C1 segment of cervical spinal cord (tissue), 14 donors: ENCODE measurements at places on chromosomes 2 and 18.

- no peak for DNase-seq
These were observed 190.4 kb upstream of the STK17B start for GRCh38 chr2:196361606-196362326.

GRCh38 chr2:221896505-221897151 is 324.5 kb upstream of the EPHA4 start:
- DNase-seq = no peak

- no peak for DNase-seq
These were observed 400 bp downstream of the CCDC88A start for GRCh38 chr2:55419233-55419678.

DNA sequence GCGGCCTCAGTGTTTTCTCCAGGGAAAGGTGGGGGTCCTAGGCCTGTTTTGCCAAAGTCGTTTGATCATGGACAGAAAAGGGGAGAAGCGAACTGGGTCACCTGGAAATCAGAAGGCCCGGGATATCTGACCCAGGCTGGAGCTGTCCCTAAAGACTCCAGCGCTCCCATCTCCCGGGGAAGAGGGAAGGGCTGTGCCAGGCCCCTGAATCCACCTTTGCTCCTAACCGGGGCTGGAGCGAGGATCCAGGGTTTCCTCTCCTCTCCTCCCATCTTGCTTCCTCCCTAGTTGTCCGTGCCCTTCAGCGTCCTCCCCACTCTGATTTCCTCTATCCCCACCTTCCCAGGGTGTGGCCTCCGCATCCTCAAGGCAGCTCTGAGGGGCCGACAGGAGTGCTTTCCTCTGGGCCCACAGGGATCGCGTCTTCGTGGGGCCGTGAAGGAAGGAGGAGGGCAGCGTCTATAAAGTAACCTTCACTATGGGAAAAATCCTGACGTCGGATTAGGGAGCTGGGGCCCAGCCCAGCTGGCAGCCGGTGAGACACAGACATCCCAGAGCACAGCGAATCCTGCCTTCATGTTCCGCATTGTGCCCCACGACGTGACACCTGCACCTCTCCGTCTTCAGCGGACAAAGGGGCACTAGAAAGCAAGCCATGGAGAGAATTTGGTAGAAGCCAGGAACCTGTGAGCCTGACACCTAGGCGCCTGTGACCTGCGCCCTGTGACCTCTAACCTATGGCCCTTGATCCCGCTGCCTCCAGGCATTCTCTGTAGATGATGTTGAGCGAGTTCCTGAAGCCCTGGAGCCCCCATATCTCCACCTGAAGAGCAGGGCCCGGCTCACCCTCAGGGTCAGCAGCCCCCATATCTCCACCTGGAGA is 212.7 kb upstream of the SALL3 start:
- no peak for DNase-seq

- DNase-seq = no peak
These were observed at the start of gene CAVIN2 for GRCh38 chr2:191846515-191847476. TSS of gene CAVIN2 (minus strand) at chr2:191847088. CDS start at chr2:191846925, 163 bp downstream.

DNA sequence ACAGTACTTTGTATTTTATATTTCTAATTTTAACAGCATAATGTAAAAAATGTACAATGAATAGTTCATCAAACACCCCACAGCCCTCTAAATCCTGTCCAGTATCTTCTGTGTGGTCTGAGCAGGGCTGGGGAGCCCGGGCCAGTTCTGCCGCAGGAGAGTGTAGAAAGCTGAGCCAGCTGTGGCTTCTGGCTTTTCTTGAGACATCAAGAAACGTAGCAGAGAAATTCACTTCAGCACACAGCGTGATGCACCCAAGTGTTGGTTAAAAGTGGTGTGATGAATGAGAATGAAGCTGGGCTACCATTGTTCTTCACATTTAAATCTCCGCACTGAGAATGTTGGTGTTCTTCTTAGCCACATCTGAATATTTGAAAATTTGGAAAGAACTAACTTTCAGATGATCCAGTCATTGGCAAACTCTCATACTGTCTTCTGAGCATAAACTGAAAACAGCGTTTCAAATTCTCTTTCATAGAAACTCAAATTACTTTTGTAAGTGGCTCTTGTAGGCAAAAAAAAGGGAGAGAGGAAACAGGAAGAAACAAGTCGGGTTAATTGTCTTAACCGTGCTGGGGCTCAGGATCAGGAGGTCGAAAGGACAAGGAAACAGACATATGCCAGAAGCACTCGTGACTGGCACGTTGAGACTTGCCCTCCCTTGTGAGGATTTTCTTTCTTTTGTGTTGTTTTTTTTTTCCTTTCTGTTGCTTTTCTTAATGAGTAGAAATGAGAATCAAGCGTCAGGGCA is 23.4 kb upstream of the TMEM87B start:
- DNase-seq = no peak

DNA sequence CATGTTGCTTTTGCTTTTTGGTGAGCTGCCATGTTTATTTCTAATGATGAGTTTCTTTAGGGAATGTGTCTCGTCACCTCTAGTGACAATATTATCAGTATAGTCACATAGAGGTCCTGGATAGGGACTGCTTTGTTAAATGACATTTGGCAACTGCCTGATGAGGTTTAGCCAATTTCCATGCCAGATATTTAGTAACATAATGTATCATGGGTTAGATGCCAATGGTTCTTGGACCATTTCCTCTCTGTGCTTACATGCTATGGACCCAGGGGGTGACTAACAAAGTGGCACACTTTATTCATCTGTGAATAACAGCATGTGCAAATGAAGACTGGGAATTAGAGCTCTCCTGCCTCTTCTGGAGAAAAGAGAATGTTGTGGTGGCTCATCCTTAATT is 56.2 kb upstream of the RAB27B start:
- no peak for DNase-seq

DNA sequence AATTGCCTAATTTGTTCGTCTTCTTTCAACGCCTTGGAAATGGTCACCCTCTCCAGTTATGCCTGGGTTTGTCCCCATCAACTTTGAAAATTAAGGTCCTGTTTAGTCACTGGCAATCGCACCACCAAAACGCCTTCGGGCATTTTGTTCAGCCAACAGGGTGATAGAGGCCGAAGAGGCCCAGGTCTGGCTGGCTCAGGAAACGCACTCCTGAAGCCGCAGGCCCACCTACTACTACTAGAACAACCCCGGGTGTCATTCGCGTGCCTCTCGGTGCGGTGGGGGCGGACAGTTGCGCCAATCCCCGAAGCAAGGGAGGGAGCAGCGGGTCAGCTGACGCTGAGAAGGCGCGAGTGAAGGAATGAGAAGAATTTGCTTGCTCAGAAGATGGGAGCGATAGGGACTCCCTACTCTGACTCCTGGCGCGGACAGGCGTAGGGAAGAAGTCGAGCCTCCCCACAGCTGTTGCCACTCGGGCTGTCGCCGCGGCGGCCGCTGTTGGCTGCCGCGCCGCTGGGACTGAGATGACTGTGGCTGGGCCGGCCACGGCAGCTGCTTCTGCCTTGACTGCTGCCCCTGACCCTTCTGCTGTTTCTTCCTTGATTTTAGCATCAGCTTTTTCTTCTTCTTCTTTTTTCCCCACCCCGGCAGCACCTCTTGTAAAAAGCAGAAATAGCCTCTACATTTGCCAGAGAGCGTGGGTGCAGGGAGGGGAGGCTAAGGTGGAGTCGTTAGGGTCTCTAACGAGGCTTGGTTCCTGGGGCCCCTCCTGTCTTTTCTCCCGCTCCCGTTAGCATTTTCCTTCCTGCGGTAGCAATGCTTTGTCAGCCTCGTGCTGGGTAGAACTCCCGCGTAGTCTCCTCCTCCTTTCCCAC is 387.6 kb downstream of the FIGN start:
- DNase-seq = peak; percentile 14

- no peak for DNase-seq
These were observed 610.2 kb upstream of the SYT4 start for GRCh38 chr18:43887491-43887890.

- DNase-seq = no peak
These were observed 37.3 kb downstream of the RHBDD1 start for GRCh38 chr2:226873051-226873620.

- no peak for DNase-seq
These were observed 3.6 kb upstream of the RNF144A start for GRCh38 chr2:6913415-6914157.

- no peak for DNase-seq
These were observed 23.4 kb downstream of the CCNYL1 start for GRCh38 chr2:207734636-207735512.

DNA sequence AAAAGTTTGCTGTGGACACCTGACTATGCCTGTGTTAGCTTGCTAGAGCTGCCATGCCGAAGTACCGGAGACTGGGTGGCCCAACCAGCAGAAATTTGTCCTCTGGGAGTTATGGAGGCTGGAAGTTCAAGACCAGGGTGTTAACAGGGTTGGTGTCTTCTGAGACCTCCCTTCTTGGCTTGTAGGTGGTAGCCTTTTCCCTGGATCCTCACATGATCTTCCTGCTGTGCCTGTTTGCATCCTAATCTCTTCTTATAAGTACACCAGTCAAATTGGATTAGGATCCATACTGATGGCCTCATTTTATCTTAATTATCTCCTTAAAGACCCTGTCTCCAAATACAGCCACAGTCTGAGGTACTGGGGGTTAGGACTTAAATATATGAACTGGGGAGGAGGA is 845 bp downstream of the TMEM177 start:
- no peak for DNase-seq

- no peak for DNase-seq
These were observed 156.8 kb upstream of the UBE2E3 start for GRCh38 chr2:180823546-180824141.

- DNase-seq = no peak
These were observed 10.6 kb upstream of the PROC start for GRCh38 chr2:127407661-127408003.

DNA sequence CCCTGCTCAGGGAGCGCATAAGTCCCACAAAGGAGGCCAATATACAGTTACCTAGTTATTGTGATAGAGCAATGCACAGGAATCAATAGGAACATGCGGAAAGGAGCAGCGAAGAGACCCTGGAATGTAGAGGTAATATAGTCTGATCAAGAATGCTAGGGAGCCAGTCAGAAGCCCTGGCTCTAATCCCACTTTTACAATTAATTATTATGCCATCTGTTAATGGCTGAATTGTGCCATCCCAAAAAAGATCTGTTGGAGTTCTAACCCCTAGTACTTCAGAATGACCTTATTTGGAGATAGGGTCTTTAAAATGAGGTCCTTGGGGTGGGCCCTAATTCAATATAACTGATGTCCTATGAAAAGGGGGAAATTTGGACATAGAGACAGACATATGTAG is 7.7 kb upstream of the SPATS2L start:
- no peak for DNase-seq

GRCh38 chr2:180334514-180334913 is 327.4 kb upstream of the CWC22 start:
- no peak for DNase-seq

DNA sequence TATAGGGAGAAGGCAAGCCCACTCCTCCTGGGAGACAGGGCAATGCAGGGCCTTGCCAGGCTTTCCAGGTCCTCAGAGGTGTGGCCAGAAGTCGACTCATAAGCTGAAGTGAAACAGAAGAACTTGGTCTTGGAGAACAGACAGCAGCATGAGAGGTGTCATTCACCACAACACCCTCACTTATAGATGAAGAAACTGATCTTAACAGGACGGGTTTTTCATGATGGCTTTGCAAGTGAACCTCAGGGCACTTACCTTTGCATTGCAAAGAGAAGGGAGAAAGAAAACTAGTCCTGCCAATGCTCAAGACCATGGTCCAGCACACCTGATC is 198.8 kb downstream of the CYRIA start:
- no peak for DNase-seq

GRCh38 chr2:142825861-142826260 is 51.6 kb upstream of the KYNU start:
- no peak for DNase-seq

GRCh38 chr2:16729335-16729734 is 63.7 kb upstream of the CYRIA start:
- no peak for DNase-seq

- DNase-seq = no peak
These were observed 132.1 kb downstream of the TCF4 start for GRCh38 chr18:55455938-55456337.

GRCh38 chr18:75407468-75408437 is 19.8 kb downstream of the SMIM21 start:
- no peak for DNase-seq

DNA sequence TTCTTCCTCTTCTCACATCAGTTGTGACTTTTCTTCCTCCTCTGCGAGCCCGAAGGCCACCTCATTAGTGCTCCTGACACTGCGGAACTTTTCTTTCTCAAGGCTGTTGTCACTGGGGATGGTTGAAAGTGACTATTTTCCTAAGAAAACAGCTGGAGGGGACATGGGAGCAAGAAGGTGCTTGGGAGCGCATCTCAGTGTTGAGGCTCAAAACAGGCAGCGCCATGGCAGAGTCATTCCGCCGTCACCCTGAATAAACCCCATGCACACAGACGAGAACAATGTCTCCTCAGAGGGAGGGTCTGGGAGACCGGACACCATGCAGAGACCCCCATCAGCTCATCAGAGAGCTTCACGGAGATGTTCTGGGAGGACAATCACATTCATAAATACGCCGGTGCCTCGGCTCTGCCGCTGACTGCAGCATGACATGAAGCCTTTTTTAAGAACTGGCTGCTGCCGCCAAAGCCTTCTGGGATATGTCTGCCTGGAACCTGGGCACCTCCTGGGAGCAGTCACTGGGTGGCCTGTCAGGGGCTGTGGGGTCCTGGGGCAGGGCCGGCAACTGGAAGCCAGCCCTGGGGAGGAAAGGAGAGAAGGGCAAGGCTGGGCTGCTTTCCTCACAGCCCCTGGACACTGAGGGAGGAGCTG is 19.2 kb downstream of the ATOH8 start:
- DNase-seq = no peak

- peak; percentile 17 for DNase-seq
These were observed 33.2 kb upstream of the RMND5A start for GRCh38 chr2:86686905-86687304.

- peak; percentile 76 for DNase-seq
These were observed 131.9 kb downstream of the GLI2 start for GRCh38 chr2:120867290-120868241.

GRCh38 chr2:207504513-207505170 is 25.1 kb upstream of the CREB1 start:
- no peak for DNase-seq

GRCh38 chr2:177554365-177554764 is 161.8 kb downstream of the AGPS start:
- DNase-seq = no peak

DNA sequence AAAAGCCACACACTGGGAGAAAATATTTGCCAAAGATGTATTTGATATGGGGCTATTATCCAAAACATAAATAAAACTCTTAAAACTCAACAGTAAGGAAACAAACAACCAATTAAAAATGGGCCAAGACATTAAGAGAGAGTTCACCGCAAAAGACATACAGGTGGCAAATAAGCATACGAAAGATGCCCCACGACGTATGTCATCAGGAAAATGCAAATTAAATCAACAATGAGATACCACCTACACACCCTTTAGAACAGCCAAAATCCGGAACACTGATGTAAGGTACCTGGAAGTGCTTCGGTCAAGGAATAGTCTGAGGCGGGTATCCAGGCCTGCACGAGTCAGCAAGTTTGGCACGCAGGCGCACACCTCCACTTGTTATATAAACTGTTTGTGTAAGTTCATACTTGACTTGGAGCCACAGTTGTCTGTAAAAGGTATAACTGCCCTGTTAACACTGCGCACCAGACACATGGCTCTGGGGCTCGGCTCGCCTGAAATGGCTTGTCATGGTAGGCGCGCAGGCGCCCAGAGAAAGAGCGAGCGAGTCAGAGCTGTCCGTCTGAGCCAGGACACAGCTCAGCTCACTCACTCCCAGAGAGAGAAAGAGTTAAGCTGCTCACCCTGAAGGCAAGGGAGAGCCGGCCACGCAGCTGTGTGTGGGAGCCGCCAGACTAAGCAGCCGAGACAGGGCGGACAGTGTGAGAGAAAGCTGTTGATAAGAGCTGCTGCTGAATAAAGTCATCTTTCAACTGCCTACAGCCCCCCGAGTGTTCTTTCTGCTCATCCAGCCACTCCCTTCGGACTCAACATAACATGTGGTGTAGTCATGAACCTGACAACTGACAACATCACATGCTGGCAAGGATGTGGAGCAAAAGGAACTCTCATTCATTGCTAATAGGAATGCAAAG is 87.3 kb downstream of the HNRNPLL start:
- DNase-seq = no peak
